Spinal cord (tissue), 10 donors: ENCODE measurements at places on chromosomes 1 and 21. TPM values are rescaled to one million over a fixed set of nuclear protein-coding genes. Genes with fewer than 3 reads are reported as not detected.

DDR2 gene
- polyA plus RNA-seq, result 11.1 TPM

DNA sequence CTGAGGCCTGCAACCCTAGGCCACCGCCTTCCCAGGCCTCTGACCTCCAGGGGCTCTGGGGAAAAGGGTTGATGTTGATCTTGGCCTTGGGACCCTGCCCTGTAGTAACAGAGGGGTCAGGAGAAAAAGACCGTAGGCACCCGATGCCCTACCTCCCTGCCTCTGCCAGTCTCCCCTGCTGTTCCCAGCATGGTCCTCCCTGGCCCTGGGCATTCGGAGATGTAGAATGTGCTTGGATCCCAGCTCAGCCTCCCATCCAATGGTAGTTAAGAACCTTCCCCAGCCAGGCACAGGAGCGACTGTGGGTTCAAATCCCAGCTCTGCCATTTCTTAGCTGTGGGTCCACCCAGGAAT is 72.0 kb upstream of the TARDBP start:
- DNase-seq, result no peak

GRCh38 chr1:147077081-147077480 is 95.2 kb downstream of the PRKAB2 start:
- no peak for DNase-seq

- no peak for DNase-seq
Measured at GRCh38 chr1:41742219-41742618, 176.5 kb downstream of the HIVEP3 start.

- DNase-seq, result no peak
Measured at GRCh38 chr1:67338642-67339041, 31.0 kb downstream of the IL12RB2 start.

DNA sequence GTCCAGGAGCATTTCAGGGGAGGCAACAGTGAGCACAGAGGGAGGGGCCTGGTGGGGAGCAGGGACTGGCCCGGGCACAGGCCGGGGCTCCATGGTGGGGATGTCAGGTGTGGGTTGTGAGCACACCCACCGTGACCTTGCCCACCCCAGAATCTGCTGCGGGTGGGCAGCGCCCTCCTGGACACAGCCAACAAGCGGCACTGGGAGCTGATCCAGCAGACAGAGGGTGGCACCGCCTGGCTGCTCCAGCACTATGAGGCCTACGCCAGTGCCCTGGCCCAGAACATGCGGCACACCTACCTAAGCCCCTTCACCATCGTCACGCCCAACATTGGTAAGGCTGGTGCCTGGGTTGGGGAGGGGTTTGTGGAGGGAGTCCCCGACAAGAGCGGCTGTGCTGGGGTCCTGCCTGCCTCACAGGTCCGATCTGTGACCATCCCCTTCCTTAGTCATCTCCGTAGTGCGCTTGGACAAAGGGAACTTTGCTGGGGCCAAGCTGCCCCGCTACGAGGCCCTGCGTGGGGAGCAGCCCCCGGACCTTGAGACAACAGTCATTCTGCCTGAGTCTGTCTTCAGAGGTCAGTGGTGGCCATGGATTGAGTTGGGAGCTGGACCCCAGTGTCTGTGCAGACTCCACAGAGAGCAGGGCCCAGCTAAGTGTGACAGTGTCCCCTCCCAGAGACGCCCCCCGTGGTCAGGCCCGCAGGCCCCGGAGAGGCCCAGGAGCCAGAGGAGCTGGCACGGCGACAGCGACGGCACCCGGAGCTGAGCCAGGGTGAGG is 14.3 kb downstream of the PSRC1 start:
- no peak for DNase-seq

DNA sequence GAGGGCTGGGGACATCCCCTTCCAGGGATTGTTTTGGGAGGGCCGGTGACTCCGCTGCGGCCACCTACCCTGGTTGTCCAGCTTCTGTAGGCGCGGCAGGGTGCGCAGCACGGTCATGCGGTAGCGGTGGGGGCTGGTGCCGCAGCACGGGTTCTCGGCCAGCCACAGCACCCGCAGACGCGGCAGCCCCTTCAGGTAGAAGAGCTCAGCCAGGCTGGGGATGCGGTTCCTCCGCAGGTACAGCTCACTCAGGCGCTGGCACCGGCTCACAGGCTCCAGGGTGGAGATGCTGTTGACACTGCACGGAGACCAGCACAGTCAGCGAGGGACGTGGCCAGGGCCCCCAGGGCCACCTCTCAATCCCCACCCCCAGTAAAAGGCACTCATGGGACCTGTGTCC is 6.2 kb downstream of the CFAP410 start:
- DNase-seq, result no peak

DNA sequence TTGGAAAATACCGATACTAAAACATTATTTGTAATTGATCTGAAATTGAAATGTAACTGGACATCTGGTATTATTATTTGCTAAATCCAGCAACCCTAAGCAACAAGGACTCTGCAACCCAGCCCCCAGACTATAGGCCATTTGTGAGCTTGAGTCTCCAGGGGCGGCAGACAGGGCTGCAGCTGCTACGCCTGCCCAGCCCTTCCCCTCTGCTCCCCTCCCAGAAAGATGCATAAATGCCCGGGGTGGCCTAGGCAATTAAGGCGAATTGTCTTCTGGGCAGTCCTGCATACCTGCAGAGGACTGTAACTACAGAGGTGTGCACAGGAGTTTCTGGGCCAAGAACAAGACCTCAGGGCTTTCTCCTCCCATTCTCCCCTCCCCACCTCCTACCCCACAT is 41.2 kb upstream of the LBR start:
- DNase-seq, result no peak

DNA sequence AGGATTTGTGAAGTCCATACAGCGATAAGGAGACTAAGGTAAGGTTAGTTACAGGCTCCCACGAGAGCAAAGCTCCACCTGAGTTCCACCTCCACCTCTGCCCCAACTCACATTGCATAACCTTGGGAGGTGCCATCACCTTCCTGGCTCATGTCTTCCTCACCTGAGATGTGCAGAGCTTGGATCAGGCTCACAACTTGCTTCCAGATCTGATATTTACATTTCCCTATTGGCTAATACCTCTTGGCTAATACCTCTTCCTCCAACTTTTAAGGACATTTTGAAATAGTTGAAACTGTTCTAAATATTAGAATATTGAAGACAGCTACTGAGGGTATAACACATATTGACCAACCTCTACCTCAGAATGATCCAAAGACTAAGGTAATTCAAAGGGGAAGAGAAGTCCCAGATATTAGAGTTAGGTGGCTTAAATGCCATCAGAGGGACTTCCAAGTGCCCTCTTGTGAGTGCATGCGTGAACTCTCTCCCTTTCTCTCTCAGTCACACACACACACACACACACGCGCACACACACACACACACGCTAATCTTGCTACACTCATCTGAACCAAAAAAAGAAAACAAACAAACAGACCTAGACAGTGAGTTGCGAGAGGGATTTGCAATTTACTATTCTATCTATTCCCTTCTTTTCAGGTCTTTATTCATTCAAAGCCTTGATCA is 134.3 kb downstream of the PLPP3 start:
- no peak for DNase-seq
